Left colon (tissue), 2 donors: ENCODE measurements at places on chromosomes 16 and 17. TPM values are rescaled to one million over a fixed set of nuclear protein-coding genes. Genes with fewer than 3 reads are reported as not detected.

GRCh38 chr17:70034158-70034557 lies 40.9 kb upstream of the KCNJ16 start:
- no peak for DNase-seq

GRCh38 chr16:12907670-12908233 lies 6.4 kb downstream of the SHISA9 start:
- no peak for DNase-seq

DNA sequence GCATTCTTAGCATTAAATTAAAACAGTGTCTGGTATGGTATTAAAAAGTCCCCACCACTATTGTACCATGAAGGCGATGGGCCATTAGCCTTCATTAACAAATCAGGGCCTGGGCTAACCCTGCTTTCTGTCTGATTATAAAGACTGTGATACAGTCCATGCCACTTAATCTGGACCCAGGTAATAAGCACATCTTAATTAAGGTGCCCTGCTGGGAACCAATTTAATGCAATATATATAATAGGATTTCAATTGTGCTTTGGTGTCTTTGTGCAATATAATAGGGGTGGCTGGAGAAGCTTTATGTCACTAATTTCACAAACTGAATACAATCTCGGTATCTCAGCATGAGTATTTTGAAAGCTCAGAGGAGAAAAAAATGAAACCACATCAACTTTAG lies 64.4 kb upstream of the CDH8 start:
- DNase-seq = no peak

GSPT1 gene
- 121 TPM for total RNA-seq

- no peak for DNase-seq
These were observed 19.8 kb downstream of the TMEM94 start for GRCh38 chr17:75476271-75476671.

DNA sequence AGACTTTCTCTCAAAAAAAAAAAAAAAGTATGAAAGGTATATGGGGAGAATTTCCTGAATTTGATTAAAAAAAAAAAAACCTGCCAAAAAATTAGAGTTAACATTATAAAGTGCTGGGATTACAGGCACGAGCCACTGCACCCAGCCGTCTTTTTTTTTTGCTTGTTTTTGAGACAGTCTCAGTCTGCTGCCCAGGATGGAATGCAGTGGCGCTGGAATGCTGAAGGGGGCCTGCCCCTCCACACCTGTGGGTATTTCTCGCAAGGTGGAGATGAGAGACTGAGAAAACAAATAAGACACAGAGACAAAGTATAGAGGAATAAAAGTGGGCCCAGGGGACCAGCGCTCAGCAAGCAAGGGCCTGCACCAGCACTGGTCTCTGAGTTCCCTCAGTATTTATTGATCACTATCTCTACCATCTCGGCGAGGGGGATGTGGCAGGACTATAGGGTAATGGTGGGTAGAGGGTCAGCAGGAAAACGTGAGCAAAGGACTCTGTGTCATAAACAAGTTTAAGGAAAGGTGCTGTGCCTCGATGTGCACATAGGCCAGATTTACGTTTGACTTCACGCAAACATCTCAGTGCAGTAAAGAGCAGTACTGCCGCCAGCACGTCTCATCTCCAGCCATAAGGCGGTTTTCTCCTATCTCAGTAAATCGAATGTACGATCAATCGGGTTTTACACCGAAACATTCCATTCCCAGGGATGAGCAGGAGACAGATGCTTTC lies 117.2 kb downstream of the GOSR1 start:
- DNase-seq = no peak

- peak; percentile 66 for DNase-seq
These were observed 757 bp downstream of the ORMDL3 start for GRCh38 chr17:39926588-39927100.

- no peak for DNase-seq
These were observed 403.4 kb downstream of the CDH11 start for GRCh38 chr16:64718486-64718885.

ZNF48 gene
- total RNA-seq = 5.6 TPM

DNA sequence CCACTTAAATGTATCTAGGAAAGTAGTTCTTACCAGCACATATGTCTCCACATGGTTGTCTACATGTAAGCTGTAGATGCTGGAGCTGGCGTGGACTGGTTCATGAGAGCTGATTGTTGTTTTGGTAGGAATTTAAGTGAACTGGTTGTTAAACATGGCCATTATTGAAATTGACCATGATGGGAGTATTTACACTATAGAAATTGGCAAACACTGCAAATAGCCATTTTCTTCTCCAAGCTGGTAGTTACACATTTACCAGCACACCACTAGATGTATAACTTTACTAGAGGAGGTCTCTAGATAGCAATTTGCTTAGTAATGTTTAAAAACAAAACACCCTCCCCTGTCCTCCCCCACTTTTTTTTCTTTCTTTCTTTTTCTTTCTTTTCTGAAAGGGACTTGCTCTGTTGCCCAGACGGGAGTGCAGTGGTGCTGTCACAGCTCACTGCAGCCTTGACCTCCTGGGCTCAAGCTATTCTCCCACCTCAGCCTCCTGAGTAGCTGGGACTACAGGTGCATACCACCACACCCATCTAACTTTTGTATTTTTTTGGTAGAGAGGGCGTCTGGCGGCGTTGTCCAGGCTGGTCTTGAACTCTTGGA lies 24.2 kb downstream of the IGSF6 start:
- DNase-seq = no peak

CCDC92B gene
- 0.92 TPM for total RNA-seq

MT4 gene
- total RNA-seq = not detected

RNF43 gene
- total RNA-seq = 37.3 TPM

DNA sequence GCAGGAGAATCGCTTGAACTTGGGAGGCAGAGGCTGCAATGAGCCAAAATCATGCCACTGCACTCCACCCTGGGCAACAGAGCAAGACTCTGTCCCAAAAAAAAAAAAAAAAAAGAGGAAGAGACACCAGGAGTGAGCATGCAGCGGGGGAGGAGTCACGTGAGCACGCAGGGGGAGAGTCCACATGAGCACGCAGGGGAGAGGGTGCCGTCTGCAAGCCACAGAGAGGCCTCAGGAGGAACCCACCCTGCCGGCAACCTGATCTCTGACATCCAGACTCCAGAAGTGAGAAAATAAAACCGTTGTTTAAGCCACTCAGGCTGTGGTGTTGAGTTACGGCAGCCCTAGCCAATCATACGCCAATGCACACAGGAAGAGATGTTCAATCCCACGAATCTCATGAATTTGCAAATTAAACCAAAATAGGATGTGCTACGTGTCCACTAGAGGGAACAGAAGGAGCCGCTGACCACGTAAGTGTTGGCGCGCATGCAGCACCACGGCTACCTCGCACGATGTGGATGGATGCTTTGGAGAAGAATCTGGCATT lies 42.2 kb downstream of the CCDC57 start:
- no peak for DNase-seq

DNA sequence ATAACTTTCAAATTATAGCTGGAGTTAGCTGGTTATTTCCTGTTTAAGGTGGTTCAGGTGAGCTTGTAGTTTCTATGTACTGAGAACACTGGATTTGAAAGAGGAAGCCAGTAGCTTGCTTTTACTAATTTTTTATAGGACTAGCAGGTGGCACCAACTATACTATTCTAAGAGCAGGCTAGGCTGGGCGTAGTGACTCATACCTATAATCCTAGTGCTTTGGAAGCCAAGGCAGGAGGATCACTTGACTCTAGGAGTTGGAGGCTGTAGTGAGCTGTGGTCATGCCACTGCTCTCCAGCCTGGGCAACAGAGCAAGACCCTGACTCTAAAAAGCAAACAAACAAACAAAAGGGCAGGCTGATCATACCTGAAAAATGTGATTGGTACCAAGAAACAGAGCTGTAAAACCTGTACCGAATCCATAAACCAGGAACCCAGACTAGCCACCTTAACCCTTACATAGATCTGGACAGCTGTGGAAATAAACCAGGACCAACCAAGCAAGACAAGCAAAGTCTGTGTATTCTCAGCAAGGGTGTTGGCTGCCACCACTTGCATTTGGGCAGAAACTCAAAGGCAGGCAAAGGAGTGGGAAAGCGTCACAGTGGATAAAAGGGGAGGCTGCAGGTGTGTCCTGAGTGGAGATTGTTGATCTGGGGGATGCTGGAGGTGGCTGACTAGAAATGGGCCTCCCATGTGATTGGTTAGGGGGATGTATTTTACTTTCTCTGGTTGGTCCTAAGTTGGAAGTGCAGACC lies 36.3 kb downstream of the SLC47A1 start:
- DNase-seq = peak; percentile 36

ZACN gene
- total RNA-seq = 0.22 TPM

SDR42E1 gene
- total RNA-seq = 7.9 TPM

SAMD14 gene
- total RNA-seq = 0.92 TPM

- no peak for DNase-seq
These were observed 1.2 kb upstream of the PDIA2 start for GRCh38 chr16:281660-282255.

DNA sequence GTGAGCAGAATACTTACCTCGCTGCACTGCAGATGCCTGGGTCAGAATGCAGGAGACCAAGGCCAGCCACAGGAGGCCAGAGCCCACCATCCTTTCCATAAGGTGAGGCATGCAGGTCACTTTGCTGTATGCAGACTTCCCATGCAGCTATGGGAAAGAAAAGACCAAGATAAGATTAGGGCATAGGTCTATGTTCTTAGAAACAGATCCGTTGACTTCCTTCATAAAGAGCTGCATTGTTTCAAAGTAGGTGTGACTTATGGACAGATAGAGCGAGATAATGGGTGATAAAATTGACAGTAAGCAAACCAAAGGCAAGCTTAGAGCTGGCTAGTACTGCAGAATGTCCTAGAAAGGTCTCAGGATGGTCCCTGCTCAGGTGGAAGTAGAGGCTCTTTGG lies 992 bp downstream of the GP2 start:
- no peak for DNase-seq

GRCh38 chr17:75241143-75241430 lies 20.3 kb downstream of the GGA3 start:
- DNase-seq = no peak

- DNase-seq = no peak
These were observed 5.2 kb upstream of the CDC42EP4 start for GRCh38 chr17:73316919-73317505.

TPSG1 gene
- total RNA-seq = 60.7 TPM

DNA sequence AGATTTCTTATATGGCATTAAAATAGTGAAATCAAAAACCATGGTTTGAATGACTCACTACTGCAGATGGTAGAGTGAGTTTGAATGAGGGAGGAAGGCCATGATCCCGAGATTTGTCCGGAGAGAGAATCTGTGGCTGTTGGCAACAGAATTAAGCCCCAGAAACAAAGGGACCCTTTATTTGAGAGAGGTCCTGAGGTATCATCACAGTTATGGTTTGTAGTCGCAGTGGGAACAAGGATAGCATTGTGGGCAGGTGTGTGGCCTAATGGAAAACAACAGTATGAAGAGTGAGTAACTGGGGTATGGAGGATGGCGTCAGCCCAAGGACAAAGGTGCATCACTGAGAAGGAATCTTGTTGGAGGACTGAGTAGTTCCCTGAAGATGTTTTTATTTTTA lies 8.5 kb upstream of the ZFP3 start:
- no peak for DNase-seq

- DNase-seq = no peak
These were observed 153.5 kb downstream of the VPS53 start for GRCh38 chr17:561116-561515.

TLCD3B gene
- total RNA-seq = not detected

GRCh38 chr17:841313-841712 lies 59.2 kb downstream of the MRM3 start:
- no peak for DNase-seq

- peak; percentile 78 for DNase-seq
These were observed 29.7 kb downstream of the RAI1 start for GRCh38 chr17:17710728-17711541.

IL17C gene
- not detected for total RNA-seq

SP6 gene
- total RNA-seq = 20.5 TPM

RAC3 gene
- 4.2 TPM for total RNA-seq

DNA sequence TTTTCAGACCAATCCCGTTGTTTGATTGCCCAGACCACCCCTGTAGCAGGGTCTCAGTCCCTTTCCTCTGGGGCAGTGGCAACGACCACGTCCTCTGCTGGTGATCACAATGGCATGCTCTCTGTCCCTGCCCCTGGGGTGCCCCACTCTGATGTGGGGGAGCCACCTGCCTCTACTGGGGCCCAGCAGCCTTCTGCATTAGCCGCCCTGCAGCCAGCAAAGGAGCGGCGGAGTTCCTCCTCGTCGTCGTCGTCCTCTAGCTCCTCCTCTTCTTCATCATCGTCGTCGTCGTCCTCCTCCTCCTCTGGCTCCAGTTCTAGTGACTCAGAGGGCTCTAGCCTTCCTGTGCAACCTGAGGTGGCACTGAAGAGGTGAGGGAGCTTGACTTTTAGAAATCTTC lies 9.2 kb downstream of the ELOB start:
- DNase-seq = no peak

TBC1D3K gene
- total RNA-seq = not detected

DNA sequence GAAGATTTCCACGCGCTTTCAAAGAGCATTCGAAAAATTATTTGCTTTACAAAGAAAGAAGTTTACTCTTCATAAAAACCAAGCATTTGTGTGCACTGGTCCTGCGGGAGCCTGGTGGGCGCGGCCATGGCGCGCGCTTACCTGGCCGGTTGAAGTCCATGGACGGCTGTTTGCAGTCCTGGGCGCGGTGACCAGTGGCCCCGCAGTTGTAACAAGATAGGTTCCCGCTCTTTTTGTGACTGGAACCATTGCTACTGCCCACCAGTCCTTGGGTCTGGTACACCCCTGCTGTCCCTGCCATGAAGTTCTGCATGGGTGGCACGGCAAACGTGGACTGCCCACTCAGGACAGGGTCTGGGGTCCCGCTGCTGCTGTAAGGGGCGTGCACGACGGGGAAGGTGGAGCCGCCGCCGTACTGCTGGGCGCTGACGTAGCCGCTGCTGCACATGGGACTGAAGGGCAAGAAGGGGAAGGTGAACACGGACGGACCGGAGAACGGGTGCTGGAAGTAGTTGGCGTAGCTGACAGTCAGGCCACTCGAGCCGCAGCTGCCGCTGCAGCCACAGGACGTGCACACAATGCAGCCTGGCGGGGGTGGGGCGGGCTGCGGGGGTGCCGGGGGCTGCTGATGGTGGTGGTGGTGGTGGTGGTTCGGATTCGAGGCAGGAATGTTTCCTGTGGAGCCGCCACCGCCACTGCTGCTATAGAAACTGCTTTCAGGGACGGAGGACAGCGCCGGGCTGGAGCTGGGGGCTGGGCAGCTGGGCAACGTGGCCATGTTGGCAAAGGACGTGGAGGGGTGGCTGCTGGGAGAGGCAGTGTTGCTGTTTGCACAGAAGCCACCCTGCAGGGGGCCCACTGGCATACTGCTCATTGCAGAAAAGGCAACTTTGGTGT lies 19.5 kb downstream of the MAP1LC3B start:
- no peak for DNase-seq

GRCh38 chr16:69611103-69611640 lies 45.4 kb downstream of the NFAT5 start:
- DNase-seq = no peak

DNA sequence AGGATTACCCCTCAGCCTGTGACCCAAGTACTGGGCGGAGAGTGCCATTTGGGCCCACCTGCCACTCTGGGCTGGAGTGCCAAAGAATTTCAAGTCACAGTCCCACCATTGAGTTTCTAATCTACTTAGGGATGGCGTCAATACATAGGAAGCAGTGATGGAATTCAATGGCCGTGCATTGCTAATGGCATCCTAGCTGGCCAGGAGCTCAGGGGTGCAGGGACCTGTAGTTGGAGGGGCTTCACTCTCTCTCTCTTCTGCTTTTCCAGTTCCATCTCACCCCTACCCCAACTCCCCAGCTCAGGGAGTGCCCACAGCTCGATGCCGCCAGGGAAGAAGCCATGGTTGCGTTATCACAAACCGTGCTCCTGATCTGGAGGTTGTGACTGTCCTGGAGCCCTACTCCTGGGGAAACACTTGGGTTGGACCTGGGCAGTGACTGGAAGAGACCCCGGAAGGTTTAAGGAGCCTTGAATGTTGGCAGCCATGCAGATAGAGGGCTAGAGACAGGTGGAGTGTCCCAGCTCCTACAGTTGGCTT lies 2.4 kb downstream of the MMP15 start:
- no peak for DNase-seq
